ENCODE measurements at places on chromosomes 5 and 9. TPM values are rescaled to one million over a fixed set of nuclear protein-coding genes. Genes with fewer than 3 reads are reported as not detected.

The LRRC19 gene
- not detected for total RNA-seq

The TOR4A gene
- 19.7 TPM for total RNA-seq

The IRX4 gene
- not detected for total RNA-seq

The PTPN3 gene
- total RNA-seq = 7.2 TPM

The ERP44 gene
- total RNA-seq = 21.2 TPM

The SLC6A7 gene
- total RNA-seq = not detected

The TMEM174 gene
- total RNA-seq = not detected

The CDKN2B-AS1 gene
- total RNA-seq = 1.3 TPM

The KIF24 gene
- total RNA-seq = 1.2 TPM

The CARD6 gene
- total RNA-seq = 13.0 TPM

The GPX3 gene
- total RNA-seq = 56.0 TPM

The DMRT3 gene
- not detected for total RNA-seq

The ZNF367 gene
- 2.7 TPM for total RNA-seq

The FGF10 gene
- 2.2 TPM for total RNA-seq

The MEIKIN gene
- not detected for total RNA-seq

Measured in smooth muscle cell of the pulmonary artery (primary cell).